Esophagus squamous epithelium (tissue), 5 donors: ENCODE measurements at places on chromosomes 3 and 15.

DNA sequence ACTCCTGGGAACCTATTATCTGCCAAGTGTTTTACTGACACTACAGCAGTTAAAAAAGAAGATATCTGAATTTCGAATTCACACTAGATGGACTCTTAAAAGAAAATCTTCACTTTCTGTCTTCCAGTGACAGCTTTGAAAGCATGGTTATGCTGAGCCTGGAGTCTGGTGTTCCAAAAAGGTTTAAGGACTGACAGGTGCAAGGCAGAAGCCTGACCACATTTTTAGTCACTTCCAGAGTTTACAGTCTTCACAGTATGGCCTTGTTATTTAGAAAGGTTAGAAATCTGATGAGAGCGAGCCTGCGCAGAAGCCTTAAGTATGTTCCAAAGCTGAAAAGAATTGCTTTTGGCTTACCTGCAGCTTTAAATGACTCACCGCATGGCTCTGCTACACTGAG, 59.9 kb downstream of the ETV5 start:
- no peak for DNase-seq

GRCh38 chr15:73891328-73892315, 18.3 kb downstream of the TBC1D21 start:
- no peak for DNase-seq

DNA sequence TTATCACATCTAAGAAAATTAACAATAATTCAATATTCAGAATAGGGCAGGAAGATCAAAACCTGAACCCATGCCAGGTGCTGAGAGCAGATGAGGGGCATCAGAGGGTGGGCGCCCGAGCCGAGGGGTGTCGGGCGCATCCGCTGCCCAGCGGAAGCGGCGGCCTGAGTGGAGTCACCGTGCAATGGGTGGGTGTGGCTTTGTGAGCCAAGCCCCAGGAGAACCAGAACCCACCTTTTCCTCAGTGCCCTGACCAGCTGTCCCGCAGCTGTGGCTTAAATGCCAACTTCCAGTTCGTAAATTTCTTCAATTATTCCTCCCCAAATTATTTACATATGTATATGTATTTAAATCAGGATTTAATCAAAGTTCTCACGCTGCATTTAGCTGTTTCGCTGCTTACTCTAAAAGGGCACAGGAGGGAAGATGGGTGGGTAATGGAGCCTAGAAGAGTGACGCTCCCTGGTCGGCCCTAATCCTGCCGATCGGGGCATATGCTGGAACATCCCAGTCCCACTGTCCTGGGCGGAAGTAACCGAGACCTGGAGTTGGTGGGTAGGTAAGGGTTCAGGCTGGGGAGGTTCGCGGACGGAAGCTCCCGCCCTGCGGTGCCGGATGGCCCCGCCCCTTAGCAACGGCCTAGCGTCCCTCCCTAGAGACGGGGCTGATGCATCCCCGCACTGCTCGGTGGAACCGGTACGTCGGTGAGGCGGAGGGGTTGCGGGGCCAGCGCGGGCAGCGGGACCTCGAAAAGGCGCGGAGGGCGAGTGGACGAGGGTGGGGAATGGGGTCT, 1.3 kb downstream of the DNAH1 start:
- no peak for DNase-seq

- no peak for DNase-seq
Measured at GRCh38 chr3:59802045-59802444, 752.2 kb upstream of the CFAP20DC start.

- DNase-seq, result no peak
Measured at GRCh38 chr15:52098323-52098722, 14.3 kb downstream of the BCL2L10 start.

DNA sequence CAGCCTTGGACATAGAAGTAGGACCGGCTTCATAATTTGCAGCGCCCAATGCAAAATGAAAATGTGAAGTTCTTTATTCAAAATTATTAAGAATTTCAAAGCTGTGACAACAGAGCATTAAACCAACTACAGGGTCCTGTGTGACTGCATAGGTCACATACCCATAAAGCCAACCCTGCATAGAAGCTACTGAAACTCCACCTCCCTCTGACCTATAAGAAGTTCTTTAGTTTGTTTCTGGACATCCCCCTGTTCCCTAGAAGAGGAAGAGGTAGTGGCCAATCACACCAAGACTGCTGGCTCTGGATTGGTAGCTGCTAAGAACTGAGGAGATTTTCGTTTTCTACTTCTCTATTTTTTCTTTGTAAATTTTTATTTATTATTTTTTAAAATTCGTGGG, 9.0 kb upstream of the SELENOT start:
- DNase-seq, result no peak

GRCh38 chr15:61682891-61683735, 377.1 kb downstream of the VPS13C start:
- no peak for DNase-seq

GRCh38 chr15:99473981-99474906, 91.5 kb upstream of the MEF2A start:
- no peak for DNase-seq

- no peak for DNase-seq
Measured at GRCh38 chr3:148903941-148904340, 38.8 kb downstream of the CPA3 start.

DNA sequence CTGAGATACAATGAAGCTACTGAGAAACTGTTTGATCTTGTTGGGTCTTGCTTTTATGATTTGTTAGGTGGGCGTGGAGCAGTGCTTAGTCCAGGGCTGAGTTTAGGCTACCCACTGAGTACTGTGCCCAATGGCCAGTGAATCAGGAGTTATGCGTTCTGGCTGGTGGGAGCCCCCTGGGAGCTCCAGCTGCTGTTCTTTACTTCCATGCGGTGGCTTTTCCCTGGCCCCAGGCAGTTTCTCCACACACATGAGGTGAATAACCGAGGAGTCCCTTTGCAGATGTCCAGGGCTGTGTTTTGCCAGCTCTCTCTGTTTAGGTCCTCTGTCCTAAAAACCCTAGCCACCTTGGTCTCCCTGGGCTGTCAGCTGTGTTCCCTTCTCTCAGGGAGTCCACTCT, 106.5 kb downstream of the KLF13 start:
- DNase-seq, result no peak

GRCh38 chr3:165256554-165257065, 60.4 kb upstream of the SLITRK3 start:
- DNase-seq, result no peak

- no peak for DNase-seq
Measured at GRCh38 chr3:170098753-170099152, 61.0 kb downstream of the GPR160 start.

DNA sequence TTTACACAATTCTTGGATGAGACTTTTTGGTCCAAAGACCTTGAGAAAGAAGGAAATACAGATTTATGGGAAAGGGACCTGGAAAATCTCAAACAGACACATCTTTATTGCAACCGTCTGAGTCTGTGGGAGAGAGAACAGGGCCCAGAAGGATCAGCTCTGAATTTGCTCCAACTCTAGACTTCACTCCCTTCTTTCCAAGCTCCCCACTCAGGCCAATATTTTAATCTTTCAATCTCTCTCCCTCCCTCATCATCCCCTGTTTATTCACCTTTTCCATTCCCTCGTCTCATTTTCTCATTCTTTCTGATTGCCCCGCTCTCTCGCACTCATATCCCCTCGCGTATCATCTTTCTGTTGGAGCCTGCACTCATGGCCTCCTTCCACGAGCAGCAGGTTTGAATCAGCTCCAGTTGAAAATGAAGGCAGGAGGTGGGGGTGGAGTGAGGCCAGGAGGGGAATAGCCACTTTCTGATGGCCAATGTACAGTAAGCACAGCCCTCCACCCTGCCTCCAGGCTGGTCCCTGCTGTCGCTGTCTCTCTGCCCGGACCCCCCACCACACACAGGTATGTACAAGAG, 63.6 kb upstream of the BOC start:
- no peak for DNase-seq

GRCh38 chr3:179069762-179070390, 1.7 kb downstream of the ZMAT3 start:
- DNase-seq, result no peak
